ENCODE measurements at places on chromosomes 5 and 9.

GRCh38 chr9:69307446-69308205 is 17.4 kb upstream of the ENTREP1 start:
- DNase-seq: peak; percentile 71

- DNase-seq: no peak
These were observed 458.0 kb downstream of the DMAC1 start for GRCh38 chr9:7341571-7341970.

GRCh38 chr5:132750471-132751230 is 3.4 kb downstream of the CCNI2 start:
- DNase-seq: no peak

DNA sequence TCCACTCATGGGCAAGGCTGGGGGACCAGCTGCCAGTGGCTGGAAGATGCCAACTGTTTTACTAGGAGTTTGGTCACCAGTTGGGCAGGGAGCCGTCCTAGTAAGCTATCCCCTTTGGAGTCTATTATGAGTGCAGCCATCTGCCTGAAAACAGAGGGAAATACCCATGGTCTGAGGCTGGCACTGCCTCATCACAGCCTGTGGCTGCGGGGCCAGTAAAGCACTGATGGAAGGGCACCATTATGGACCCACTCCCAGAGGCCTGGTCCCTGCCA is 187.2 kb upstream of the PANK3 start:
- DNase-seq: no peak

GRCh38 chr5:134626369-134627014 is 6.1 kb downstream of the SAR1B start:
- DNase-seq: no peak

GRCh38 chr5:147629196-147629595 is 119.3 kb upstream of the DPYSL3 start:
- DNase-seq: no peak

- no peak for DNase-seq
These were observed 268.6 kb downstream of the ISL1 start for GRCh38 chr5:51651889-51652288.

Measured in NCI-H1417 (cell line).